Occipital lobe (tissue), 3 donors: ENCODE measurements at places on chromosomes 6 and 20. TPM values are rescaled to one million over a fixed set of nuclear protein-coding genes. Genes with fewer than 3 reads are reported as not detected.

NRSN1 gene
- 27.9 TPM for total RNA-seq

LY6G6F gene
- not detected for total RNA-seq

WDR27 gene
- total RNA-seq = 31.5 TPM

MATN4 gene
- not detected for total RNA-seq

RSPH4A gene
- 2.7 TPM for total RNA-seq

TMEM244 gene
- 1.4 TPM for total RNA-seq
